Right cardiac atrium (tissue), 5 donors: ENCODE measurements at places on chromosomes 3 and 15. TPM values are rescaled to one million over a fixed set of nuclear protein-coding genes. Genes with fewer than 3 reads are reported as not detected.

Gene SIDT1
- total RNA-seq = 0.66 TPM

Gene AQP9
- 0.68 TPM for total RNA-seq

Gene RTP3
- not detected for total RNA-seq

- DNase-seq = no peak
Measured at GRCh38 chr15:89781055-89781454, 4.9 kb downstream of the MESP2 start.

DNA sequence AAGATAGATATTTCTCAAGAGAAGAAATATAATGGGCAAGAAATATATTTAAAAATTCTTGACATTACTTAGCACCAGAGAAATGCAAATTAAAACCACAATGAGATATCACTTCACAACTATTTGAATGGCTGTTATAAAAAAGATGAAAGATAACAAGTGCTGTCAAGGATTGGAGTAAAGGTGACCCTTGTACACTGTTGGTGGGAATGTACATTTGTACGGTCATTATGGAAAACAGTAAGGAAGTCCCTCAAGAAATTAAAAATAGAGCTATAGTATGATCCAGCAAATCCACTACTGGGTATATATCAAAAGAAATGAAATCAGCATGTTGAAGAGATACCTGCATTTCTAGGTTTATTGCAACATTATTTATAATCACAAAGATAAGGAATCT is 326.4 kb downstream of the GBE1 start:
- no peak for DNase-seq

DNA sequence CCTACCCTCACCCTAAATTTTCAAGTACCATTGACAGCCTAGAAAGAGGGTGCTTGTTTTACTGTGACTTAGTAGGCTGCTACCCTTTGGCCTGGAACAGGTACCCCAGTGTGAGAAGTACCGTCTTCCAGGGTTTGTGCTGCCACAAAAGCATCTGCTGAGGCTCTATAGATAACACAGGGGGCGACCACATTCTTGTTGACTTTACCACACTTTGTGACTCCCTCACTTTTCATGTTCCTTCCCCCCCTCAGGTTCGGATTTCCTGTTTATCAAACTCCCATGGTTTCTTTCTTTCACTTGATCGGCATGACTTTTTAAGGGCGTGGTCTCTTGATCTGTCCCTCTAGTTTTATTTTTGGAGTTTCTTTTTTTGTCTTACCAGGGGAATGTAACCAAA is 23.5 kb downstream of the EXOG start:
- no peak for DNase-seq
